ENCODE measurements at places on chromosomes 6 and 20. TPM values are rescaled to one million over a fixed set of nuclear protein-coding genes. Genes with fewer than 3 reads are reported as not detected.

- DNase-seq: no peak
These were observed 12.9 kb upstream of the TBC1D22B start for GRCh38 chr6:37244430-37245310.

The SEL1L2 gene
- not detected for total RNA-seq

DNA sequence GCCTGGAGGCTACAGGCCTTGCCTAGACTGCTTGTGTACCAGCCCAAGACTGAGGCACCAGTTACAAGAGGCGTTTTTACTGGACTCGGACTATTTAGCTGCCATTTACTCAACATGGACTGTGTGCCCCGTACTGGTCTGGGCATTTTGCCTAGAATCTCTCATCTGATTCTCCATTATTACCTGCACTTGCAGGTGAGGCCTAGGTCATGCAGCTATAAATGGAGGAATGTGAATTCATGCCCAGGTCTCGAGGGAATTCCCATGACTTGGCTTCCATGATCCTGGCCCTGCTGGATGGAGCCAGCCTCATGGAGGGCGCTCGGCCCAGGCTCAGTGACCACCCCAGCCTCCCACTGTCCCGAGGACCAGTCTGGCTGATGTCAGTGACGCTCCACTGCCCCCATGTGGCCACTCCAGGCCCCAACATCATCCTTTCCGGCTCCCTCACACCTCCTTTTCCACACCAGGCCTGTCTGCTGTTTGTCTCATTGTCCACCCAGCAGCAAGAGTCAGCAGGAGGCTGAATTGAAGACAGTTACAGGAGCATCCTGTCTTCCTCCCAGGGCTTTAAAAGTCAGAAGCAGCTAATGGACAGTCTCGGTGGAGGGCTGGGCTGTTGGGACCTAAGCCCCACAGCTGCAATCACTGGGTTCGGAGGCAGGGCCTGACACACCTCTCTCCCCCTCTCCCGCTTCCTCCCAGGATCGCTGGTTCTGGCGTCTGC, 8.7 kb downstream of the MMP24OS start:
- DNase-seq: peak; percentile 55

The PCSK2 gene
- total RNA-seq: not detected

The GSTA3 gene
- not detected for total RNA-seq
